Activated T-helper 9 cell treated with anti-CD3 and anti-CD28 coated beads, Interleukin-2, amount 50 U/mL, for 16 hours (primary cell): ENCODE measurements at places on chromosomes 6 and 20.
A peak's percentile ranks its signal among the peaks of the same experiment; 100 is the strongest.

DNA sequence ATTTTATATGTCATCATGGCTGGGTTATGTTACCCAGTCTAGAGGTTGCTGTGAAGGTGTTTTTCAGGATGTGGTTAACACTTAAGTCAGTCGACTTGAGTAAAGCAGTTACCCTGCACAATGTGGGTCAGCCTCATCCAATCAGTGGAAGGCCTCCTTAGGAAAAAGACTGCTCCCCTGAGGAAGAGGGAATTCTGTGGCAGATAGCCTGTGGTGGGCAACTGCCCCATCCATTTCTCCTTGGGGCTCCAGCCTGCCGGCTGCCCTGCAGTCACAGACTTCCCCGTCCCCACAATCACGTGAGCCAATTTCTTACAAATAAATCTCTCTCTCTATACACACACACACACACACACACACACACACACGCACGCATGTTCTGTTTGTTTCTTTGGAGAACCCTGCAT lies 34.5 kb upstream of the MPC1 start:
- no peak for DNase-seq

DNA sequence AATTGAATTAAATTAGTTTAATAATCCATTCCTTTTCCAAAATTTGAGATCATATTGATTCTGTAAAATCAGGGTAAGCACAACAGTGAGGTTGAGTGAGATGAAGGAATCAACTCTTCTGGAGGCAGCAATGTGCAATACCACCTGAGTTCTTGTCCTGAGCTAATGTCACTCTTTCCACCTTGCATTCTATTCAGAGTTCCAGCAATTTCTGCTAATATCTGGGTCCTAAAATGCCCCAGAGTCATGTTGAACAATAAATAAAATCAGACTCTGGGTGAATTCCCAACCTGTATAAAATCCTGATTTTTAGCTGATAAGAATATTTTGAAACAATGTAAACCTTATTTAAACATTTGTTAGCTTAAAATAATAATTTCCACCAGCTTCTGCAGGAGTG lies 590.8 kb upstream of the ADGRB3 start:
- DNase-seq = no peak

- no peak for DNase-seq
Measured at GRCh38 chr6:119343167-119343566, 6.4 kb downstream of the MAN1A1 start.

DNA sequence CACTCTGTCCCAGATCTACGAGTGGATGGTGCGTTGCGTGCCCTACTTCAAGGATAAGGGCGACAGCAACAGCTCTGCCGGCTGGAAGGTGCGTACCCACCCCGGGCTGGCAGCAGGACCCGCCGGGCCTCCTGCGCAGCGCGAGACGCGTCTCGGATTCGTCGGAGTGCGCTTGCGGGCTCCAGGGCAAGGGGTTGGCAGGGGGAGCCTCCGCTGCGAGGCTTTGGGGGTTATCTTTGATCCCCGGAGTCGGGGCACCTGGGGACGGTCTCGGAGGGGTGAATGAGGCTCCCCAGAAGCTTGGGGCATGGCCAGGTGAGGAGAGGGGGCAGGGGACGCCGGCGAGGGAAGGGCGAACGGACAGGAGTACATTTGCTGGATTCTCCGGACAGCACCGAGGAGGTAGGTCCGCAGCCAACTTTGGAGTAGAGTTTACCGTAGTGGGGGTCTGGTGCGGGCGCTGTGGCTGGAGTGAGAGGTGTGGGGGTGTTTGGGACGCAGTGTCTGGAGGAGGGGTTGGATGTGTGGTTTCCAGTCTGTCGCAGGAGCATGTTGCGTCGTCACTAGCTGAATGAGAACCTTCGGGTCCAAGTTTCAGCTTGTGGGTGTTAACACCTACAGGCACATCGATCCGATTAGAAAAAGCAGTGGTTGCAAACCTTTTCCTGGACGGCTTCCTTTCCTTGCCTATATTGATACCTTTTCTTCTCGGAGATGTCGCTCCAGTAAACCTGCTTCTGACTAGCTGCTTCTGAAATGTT lies 1.2 kb downstream of the FOXO3 start:
- DNase-seq = no peak

DNA sequence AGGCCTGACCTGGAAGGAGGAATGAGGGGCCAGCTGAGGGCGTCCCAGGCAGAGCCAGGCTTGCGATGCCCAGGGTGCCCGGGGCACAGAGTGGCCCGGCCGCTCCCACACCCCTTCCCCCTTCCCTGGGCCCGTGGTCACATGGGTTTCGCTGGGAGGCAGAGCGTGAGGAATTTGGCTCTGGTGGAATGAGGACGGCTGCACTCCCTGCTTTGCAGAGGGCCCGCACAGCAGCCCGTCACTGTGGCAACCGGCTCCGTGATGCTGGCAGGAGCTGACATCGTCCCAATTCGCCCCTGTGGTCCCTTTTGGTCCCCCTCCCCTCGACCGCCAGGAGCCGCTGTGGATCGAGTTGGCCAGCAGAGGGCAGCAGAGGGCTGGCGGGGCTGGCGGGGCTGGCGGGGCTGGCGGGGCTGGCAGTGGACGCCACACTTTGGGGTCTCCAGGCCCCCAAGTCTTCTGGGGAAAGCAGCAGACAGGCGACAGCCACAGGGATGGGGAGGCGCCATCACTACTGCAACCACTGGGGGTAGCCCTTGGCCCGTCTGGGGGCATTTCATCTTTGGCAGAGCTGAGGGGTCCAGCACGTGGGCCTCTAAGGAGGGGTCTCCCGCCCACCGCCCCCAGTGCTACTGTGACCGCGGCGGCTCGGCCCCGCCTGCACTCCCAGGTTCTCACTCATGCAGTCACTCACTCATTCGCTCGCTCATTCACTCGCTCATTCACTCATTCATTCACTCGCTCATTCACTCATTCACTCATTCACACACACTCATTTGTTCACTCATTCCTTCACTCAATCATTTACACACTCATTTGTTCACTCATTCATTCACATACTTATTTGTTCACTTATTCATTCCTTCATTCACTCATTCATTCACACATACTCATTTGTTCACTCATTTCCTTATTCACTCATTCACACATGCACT lies 49.7 kb upstream of the BHLHE23 start:
- no peak for DNase-seq

DNA sequence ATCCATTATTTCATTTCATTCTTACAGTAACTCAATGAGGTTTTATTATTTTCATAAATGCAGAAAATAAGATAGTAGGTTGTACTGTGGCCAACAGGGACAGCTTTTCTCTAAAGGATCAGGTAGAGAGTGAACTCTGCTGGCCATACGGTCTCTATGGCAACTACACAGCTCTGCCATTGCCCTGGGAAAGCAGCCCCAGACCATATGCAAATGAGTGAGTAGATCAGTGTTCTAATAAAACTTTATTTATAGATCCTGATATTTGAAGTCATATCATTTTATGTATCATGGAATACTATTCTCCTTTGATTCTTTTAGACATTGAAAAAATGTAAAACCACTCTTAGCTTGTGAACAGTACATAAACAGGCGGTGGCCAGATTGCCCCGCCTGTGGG lies 192.5 kb upstream of the RREB1 start:
- DNase-seq = no peak

GRCh38 chr6:105207524-105208269 lies 27.9 kb upstream of the POPDC3 start:
- DNase-seq = no peak

- DNase-seq = no peak
Measured at GRCh38 chr6:23027281-23027680, 457.9 kb downstream of the HDGFL1 start.

GRCh38 chr6:20404641-20405032 lies 3.0 kb downstream of the E2F3 start:
- DNase-seq = peak; percentile 41

DNA sequence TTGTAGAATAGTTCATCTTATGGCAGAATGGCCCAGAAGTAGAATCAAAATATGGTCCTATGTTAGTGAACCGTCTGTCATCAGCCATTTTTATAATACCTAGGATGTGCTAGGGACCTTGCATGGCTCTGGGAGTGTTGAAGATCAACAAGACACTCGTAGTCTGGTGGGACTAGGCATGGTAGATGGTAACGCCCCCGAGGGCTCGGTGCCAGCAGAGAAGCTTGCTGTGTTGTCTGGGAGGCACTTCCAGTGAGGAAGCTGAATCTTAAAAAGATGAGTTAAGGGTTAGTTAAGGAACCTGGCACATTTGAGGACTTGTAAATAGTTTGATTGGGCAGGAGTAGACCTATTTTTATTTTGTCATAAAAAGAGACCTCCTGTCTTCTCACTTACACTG lies 82.4 kb downstream of the MAP3K4 start:
- DNase-seq = no peak

GRCh38 chr20:24449026-24449720 lies 20.3 kb upstream of the SYNDIG1 start:
- no peak for DNase-seq

GRCh38 chr6:16514249-16514648 lies 247.0 kb downstream of the ATXN1 start:
- no peak for DNase-seq

DNA sequence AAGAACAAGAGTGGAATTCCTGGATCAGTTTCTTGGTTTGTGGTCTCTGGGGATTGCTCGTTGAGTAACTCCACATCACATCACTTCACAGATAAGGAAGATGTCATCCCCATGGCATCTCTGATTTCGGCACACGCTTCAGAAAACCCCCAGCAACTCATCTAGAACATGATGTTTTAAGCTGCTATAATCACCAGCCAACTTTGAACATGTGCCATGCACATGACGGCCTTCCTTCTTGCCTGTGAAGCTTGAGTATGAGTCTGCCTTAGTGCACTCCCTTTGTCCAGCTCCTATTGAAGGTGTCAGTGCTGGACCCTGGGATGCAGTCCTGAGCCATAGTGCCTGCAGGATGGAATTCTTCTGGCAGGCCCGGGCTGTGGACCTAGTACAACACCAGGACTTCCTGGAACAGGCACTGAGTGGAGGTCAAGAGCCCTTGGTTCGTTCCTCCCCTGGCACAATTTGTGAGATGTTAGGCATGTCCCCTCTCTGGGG lies 231.5 kb upstream of the SUPT3H start:
- no peak for DNase-seq

- no peak for DNase-seq
Measured at GRCh38 chr20:5535125-5535756, 215.0 kb upstream of the SHLD1 start.
